Glutamatergic neuron (in vitro differentiated cells): ENCODE measurements at places on chromosomes 11 and 22. TPM values are rescaled to one million over a fixed set of nuclear protein-coding genes. Genes with fewer than 3 reads are reported as not detected.

- H3K27ac ChIP-seq: no peak overlapping the region
- peaks cover 7% of the 10 kb centered on the region for H3K27me3 ChIP-seq
- DNase-seq: no peak
- H3K36me3 ChIP-seq: no peaks in the 10 kb centered on the region
- H3K4me1 ChIP-seq: no peaks in the 10 kb centered on the region
Observed at GRCh38 chr11:79108851-79109250, 332.0 kb downstream of the TENM4 start.

DNA sequence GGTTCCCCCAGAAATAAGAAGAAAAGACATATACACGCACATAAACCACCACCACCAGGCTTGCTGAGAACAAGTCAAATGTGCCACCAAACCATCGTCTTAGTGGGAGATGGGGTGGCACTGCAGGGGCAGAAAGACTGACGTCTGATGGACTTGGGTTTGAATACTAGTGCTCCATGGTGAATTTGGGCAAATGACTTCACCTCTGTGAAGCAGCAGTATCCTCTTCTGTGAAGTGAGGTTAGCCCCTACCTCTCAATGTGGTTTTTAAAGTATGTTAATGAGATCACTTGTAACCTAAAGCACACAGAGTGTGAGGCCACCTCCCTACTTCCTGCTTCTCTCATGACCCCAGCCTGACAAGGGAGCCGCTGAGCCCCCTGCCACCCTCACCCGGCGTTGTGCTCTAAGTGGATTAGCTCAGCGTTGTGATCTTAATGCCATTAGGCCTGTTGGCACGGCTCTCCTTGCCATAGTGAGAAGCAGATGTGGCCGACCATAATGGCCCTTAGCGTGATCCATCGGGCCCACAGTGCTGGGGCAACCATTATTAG, 14.4 kb downstream of the ZBTB16 start:
- H3K4me1 ChIP-seq: peaks cover 8% of the 10 kb centered on the region
- no peaks in the 10 kb centered on the region for H3K36me3 ChIP-seq
- no peaks in the 10 kb centered on the region for H3K27me3 ChIP-seq
- no peak overlapping the region for H3K27ac ChIP-seq

- peak overlapping the region; percentile 99 for H3K27ac ChIP-seq
- DNase-seq: peak; percentile 36
- peaks cover 29% of the 10 kb centered on the region for H3K4me1 ChIP-seq
- H3K4me3 ChIP-seq: peak overlapping the region; percentile 94
- no peaks in the 10 kb centered on the region for H3K36me3 ChIP-seq
Observed at GRCh38 chr22:40178417-40179409, 988 bp downstream of the TNRC6B start.

DNA sequence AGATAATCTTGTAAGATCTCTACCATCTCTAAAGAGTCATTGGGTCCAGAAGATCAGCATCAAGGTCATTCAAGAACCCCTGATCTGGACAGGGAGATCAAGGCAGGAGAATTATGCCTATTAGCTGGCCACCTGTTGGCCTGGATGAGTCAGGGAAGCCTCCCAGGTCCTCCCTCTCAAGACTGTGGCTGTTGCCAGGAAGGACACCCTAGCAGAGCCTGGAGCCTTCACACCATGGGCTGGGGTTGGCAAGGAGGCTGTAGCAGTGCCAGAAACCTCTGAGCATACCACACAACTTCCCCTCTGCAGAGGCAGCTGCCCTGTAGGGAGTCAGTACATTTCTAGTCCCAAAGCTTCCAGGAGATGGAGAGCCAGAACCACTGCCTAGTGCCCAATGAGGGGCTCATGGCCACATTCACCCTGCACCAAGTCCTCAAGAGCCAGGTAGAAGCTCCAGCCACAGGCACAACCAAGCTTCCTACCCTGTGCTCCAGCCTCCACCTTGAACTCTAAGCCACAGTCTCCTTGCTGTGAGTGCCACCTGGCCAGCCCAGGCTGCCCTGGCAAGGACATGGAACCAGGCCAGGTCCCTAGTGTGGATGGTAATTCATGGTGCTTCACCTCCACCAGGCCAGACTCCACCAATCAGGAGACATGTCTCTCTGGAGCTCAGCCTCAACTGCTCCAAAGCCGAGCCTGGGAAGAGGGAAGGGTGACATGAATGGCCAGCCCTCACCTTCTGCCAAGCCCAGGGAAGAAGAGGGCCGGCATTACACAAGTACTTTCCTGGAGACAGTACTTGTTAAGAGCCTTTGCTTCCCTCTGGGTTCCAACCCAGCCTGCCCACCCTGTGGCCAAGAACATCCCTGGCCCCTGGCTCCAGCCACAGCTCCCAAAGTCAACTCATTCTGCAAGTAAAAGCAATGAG, 124.3 kb downstream of the BUD13 start:
- peaks cover 10% of the 10 kb centered on the region for H3K4me1 ChIP-seq
- no peak overlapping the region for H3K27ac ChIP-seq
- peaks cover 5% of the 10 kb centered on the region for H3K36me3 ChIP-seq
- no peak overlapping the region for H3K4me3 ChIP-seq
- peaks cover 5% of the 10 kb centered on the region for H3K27me3 ChIP-seq

DNA sequence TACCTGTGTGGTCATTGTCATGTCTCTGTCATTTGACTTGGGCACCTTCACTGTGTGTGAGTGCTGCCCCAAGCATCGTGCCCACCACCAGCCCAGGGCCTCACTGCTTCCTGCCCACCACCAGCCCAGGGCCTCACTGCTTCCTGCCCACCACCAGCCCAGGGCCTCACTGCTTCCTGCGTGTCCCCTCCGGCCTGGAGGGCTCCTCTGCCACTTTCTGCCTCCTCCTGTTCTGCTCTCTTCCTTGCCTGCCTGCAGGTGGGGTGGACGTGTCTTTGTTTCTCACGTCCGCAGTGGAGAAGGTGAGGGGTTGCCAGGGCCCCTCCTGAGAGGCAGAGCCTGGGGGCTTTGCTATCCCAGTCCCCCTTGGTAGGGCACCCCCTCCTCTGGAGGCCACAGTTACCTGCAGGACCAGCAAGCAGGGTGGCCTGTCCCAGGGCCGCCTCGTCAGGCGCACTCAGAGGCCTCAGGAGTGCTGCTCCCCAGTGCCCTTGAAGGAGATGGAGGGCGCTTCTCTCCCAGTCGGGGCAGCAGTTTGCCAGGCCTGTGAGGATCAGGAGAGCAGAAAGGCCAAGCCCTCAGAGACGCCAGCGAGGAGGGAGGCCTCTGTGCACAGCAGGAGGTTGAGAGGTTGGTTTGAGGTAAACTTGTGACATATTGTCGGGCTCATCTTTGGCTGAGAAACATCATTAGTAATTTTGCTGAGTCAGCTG, 290.7 kb downstream of the TBC1D22A start:
- H3K4me3 ChIP-seq: peak overlapping the region; percentile 5
- no peak overlapping the region for H3K27ac ChIP-seq
- H3K36me3 ChIP-seq: no peaks in the 10 kb centered on the region

GRCh38 chr22:46070215-46070802, 80.0 kb upstream of the PPARA start:
- peaks cover 13% of the 10 kb centered on the region for H3K27me3 ChIP-seq
- no peaks in the 10 kb centered on the region for H3K36me3 ChIP-seq
- no peak for DNase-seq

The NTM gene
- 1.2 TPM for total RNA-seq

The THRSP gene
- not detected for total RNA-seq

The FUT4 gene
- 2.2 TPM for total RNA-seq

The SCUBE1 gene
- 25.8 TPM for total RNA-seq

The C11orf65 gene
- 0.54 TPM for total RNA-seq

The OVCH2 gene
- not detected for total RNA-seq

The MAPK8IP2 gene
- total RNA-seq: 143 TPM
